ENCODE measurements at places on chromosomes 3 and 15.

GRCh38 chr3:7520059-7520458, 659.1 kb downstream of the GRM7 start:
- DNase-seq: no peak

- no peak for DNase-seq
Observed at GRCh38 chr3:149871855-149872254, 58.8 kb downstream of the RNF13 start.

GRCh38 chr3:127458696-127459604, 131.6 kb downstream of the TPRA1 start:
- DNase-seq: peak; percentile 10

GRCh38 chr3:10194328-10195071, 29.8 kb downstream of the IRAK2 start:
- peak; percentile 71 for DNase-seq

- DNase-seq: no peak
Observed at GRCh38 chr3:184652465-184652864, 59.4 kb downstream of the MAGEF1 start.

GRCh38 chr15:62359416-62359815, 194.3 kb upstream of the C2CD4B start:
- no peak for DNase-seq

GRCh38 chr3:37202035-37202434, 27.7 kb upstream of the LRRFIP2 start:
- no peak for DNase-seq

DNA sequence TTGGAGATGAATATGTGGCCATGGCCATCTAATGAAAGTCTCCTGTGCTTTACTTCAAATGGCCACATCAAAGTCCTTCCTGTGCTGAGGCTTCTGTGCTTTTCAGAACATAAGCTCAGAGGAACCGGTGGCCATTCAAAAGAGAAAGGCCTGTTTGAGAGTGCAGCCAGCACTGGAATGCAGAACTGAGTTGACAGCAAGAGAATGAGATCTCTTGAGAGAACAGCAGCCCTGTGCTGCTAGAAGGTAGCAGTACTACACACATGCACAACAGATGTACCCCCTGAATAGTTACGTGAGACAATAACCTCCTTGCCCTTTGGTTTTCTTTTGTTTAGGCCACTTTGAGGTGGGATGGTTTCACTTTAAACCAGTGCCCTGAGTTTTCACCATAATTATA, 292.5 kb downstream of the PTPRG start:
- DNase-seq: no peak

DNA sequence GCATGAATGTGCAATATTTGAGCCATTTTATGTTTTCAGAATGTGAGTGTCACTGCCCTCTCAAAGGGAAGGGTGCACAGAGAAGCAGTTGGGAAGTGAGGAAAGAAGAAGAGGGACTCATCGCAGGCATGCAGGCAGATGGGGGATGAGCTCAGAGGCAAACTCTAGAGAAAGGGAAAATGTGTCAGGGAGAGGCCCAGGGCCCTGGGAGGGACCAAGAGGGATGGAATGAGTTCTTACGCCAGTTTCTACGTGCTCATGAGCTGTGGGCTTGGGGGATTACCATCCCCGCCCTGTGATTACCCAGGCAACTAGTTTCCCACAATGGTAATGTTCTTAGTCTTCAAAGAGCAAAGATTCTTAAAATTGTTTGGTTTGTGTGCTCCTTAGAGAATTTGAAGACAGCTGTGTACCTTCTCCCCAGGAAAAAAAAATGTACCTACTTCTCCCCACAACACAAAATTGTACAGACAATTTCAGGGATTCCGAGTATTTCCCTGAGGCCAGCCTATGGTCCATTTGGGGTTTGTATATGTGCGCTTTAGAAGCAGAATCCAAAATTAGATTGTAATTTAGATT, 17.8 kb downstream of the GCSAM start:
- DNase-seq: peak; percentile 82

- DNase-seq: no peak
Observed at GRCh38 chr3:127220497-127220896, 27.6 kb downstream of the PRR23E start.

DNA sequence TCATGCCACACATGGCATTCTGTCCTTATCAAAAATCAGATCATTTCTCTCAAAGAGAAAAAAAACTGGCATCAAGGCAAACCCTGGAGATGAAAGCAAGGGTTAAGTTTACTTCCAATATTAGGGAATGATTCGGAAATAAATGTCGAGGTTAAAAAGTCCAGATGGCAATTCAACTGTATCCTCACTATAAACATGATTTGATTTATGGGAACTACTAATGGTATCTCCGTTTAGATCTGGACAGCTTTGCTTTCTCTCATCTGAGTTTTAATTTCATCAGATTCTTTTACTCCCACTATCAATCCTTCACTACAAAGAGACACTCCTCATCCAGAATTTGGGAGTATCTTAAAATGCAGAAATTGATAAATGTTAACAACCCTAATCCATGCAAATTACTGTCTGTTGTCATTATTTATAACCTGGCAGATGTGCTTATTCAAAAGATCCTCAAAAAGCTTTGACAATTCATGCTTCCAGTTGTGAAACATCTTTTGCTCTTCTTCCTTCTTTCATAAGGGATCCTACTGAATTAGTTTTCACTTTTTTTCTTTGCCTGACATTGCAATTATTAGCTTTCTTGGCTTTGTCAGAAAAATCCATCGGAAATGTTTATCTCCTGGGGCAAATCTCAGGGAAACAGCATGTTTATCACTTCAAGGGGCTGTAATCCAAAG, 903.2 kb downstream of the MCTP2 start:
- peak; percentile 76 for DNase-seq

DNA sequence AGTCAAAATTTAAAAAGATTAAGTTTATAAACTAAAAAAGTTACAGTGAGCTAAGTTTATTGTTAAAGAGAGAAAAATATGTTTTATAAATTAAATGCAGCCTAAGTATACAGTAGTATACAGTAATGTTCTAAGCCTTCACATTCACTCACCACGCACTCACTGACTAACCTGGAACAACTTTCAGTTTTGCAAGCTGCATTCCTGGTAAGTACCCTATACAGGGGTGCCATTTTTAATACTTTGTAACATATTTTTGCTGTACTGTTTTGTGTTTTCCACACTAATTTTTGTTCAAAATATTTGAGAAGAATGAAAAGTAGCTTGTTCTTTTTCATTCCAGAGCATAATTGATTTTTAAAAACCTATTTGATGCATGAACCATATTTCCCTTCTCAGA, 524.9 kb downstream of the RBMS3 start:
- DNase-seq: no peak

DNA sequence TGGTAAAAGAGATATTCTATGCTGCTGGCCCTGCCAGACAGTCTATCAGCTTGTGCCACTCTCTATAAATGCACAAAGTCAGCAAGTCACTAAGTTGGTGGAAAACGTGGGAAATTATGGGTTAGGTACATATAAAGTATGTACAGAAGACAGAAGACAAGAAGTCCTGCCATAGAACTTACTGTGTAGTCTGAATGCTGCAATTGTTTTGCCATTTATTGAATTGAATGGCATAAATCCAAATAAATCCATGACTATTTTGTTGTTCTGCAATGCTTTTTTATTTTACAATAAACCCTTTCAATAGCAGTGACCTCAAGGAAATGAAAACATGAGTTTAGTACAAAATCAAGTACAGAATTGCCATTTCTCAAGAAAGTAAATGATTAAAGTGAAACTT, 34.1 kb upstream of the TM4SF1 start:
- DNase-seq: no peak

DNA sequence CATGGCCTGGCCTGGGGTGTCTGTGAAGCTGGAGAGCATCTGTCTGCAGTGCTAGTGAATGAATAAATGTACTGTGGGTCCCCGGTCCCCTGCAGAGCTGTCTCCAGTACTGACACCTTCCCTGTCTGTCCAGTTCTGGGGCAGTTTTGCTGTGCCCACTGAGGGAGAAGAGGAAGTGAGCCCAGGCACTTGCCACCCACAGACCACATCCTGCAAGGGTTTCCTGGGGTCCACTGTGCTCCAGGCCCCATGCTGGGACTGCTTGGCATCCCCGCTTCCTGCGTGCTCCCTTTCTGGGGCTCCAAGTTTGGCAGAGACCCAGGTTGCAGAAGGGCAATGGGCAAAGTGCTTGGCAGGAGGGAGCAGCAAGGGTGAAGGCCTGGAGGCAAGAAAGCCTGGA, 4.9 kb upstream of the SLC6A6 start:
- no peak for DNase-seq

DNA sequence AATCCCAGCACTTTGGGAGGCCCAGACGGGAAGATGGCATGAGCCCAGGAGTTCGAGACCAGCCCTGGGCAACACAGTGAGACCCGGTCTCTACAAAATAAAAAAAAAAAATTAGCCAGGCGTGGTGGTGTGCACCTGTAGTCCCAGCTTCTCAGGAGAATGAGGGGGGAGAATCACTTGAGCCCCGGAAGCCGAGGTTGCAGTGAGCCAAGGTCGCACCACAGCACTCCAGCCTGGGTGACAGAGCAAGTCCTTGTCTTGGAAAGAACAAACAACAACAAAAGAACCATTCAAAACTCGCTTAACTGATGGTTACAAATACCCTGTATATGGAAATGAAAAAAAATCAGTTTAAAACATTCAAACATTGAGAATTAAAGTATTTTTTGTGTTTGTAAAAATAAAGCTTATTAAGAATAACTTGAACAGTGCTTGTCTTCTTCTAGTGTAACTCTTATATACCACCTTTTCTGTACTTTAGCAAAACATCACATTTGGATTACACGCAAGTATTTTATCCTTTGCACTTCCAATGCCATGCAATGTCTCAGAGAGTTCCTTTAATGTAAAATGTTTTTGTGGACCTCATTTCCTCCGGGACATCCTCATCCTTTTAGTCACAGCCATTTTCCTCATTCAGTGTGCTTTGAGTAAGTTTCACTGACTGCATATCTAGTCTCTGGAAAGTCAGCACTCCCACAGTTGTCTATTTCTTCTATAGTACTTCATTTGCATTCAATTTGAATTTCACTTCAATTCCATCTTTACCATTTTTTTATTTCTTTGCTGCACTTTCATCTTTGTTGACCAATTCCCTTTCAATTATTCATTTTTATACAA, 113.0 kb upstream of the GOLGA8J start:
- DNase-seq: no peak

DNA sequence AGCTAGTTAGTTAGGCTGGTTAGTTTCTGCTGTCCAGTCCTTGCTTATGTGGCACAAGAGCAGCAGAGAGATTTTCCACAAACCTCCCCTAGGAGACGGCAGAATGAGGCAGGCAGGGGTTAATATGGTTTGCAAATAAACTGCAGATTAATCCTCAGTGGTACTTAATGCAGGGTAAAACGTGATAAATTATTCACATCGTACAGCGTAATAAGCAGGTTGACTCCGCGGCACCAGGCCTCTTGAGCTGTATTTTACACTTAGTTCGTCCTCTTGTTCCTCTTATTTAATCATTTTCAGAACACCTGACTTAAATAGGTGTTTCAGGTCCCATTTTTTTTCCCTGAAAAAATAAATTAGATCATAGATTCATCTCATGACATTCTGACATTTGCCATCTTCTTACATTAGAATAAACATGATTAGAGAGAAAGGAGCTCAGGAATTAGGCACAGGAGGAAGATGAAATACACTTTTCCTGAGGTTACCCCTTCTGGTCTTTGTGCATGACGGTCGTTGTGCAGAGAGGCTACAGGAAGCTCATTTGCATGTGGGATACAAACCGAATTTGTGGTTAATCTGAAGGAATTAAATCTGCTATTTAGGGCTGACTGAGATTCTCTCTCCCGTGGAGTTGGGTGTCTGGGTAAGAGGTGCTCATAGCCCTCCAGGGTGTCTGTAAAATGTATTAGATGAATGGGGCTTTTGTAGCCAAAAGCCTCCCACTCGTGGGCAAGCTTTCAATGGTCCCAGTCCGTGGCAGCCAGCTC, 27.1 kb upstream of the VPS8 start:
- DNase-seq: no peak

DNA sequence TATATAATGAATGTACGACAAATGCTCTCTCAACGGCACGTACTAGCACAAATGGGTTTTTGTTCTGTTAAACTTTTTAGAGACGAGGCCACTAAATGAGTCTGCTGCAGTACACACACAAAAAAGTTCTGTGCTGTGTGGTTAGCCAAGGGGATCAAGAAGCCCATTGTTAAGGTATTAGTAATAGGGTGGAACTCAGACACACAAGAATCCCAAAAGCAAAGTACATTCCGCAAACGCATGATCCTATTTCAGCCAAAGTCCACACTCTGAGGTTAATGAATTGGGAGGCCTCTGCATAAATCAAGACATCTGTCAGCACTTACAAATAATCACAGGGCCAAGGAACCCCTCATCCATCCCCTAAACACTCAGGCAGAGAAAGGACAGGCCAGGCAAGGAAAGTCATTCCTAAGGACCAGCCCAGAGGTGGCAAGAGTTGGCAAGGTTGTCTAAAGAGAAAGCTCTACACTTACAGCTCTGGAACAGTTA, 12.1 kb downstream of the OSBPL10 start:
- peak; percentile 67 for DNase-seq

GRCh38 chr3:159919873-159920272, 68.8 kb upstream of the IL12A start:
- DNase-seq: no peak

DNA sequence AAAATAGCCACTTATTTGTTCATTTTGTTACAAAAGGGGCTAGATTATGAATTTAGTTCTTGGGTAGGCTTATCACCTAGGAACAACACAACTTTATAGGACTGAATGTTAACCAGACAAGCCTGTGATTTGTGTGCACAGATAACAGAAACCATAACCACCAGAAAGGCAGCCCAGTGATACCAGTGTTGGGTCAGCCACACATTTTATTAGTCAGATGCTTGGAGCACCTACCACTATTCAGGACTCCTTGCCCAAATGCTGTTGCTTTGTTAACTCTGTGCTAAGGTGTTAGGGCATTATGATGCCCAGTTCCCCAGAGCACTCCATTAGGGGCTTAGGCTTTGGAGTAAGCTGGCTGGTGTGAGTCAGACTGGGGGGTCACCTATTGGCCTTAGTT, 22.5 kb downstream of the PLCL2 start:
- DNase-seq: no peak

DNA sequence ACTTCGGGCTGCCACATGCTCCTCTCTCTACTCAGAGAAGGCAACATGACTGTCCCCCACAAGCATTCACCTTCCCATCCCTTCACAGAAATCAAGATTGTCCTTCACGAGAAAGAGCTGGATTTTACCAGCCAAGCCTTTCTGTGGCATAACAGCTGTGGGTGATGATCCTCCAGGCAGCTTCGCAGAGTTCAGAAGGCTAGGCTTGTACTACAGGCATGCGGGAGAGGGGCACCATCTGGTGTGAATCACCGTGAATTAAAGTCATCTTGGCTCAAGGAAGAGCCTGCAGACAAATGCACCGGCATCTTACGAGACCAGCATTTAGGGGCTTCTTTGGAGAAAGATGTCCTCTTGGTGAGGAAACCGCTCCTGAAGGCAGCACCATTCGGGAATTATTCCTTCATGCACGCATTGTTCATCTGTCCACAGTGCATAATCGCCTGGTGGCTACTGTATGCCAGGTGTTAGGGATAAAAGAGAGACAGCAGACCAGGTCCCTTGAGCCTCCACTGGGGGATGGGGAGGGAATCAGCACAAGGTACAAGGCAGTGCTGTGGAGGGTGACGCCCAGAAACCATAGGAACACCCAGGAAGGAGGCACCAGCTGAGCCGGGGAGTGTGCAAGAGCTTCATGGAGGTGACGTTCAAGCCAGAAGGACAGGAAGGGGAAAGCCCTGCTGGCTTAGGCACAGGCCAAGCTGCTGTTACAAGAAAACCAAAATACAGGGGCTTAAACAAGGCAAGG, 108.6 kb downstream of the TMEM266 start:
- peak; percentile 37 for DNase-seq

GRCh38 chr3:129632056-129632455, 25.6 kb upstream of the PLXND1 start:
- no peak for DNase-seq

GRCh38 chr3:26271848-26272247, 350.7 kb upstream of the LRRC3B start:
- DNase-seq: no peak

- peak; percentile 59 for DNase-seq
Observed at GRCh38 chr3:3707858-3708768, 91.1 kb upstream of the LRRN1 start.
